ENCODE measurements at places on chromosomes 2 and 18. TPM values are rescaled to one million over a fixed set of nuclear protein-coding genes. Genes with fewer than 3 reads are reported as not detected.

KCNIP3 gene
- 15.2 TPM for polyA plus RNA-seq

UGT1A3 gene
- polyA plus RNA-seq = not detected

RGPD4 gene
- 0.04 TPM for polyA plus RNA-seq

RNF125 gene
- 3.0 TPM for polyA plus RNA-seq

DQX1 gene
- polyA plus RNA-seq = 0.51 TPM

HOXD3 gene
- 26.4 TPM for polyA plus RNA-seq

LIMS4 gene
- 1.1 TPM for polyA plus RNA-seq

ACMSD gene
- 41.8 TPM for polyA plus RNA-seq

ITSN2 gene
- 28.7 TPM for polyA plus RNA-seq

MARCO gene
- not detected for polyA plus RNA-seq

METTL5 gene
- 43.7 TPM for polyA plus RNA-seq

CD8A gene
- 1.0 TPM for polyA plus RNA-seq

ALPP gene
- not detected for polyA plus RNA-seq

FAP gene
- 18.5 TPM for polyA plus RNA-seq

CD207 gene
- polyA plus RNA-seq = 0.17 TPM

Measured in right renal pelvis (tissue), 4 donors.